ENCODE measurements at places on chromosomes 3 and 15.

- DNase-seq, result no peak
Measured at GRCh38 chr15:70164156-70164900, 66.6 kb upstream of the TLE3 start.

- no peak for DNase-seq
Measured at GRCh38 chr15:26615927-26616302, 157.0 kb downstream of the GABRB3 start.

DNA sequence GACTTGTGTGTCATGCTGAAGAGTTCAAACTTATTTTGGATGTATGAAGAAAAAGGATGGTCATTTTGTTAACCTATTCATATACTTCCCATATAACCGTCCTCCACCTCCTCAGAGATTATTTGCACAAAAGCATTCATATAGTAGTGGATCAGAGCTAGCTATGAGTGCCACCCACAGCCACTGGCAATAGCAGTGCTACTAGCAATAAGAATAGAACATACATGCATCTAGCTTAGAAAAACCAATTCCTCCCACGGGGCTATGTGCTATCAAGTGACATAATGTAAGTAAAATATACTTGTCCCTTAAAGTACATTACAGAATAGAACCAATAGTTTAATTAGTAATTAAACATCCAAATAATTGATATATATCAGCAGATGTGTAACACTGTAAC lies 10.3 kb upstream of the ZBED2 start:
- DNase-seq, result peak; percentile 42

GRCh38 chr3:94990952-94991705 lies 928.3 kb downstream of the NSUN3 start:
- no peak for DNase-seq

DNA sequence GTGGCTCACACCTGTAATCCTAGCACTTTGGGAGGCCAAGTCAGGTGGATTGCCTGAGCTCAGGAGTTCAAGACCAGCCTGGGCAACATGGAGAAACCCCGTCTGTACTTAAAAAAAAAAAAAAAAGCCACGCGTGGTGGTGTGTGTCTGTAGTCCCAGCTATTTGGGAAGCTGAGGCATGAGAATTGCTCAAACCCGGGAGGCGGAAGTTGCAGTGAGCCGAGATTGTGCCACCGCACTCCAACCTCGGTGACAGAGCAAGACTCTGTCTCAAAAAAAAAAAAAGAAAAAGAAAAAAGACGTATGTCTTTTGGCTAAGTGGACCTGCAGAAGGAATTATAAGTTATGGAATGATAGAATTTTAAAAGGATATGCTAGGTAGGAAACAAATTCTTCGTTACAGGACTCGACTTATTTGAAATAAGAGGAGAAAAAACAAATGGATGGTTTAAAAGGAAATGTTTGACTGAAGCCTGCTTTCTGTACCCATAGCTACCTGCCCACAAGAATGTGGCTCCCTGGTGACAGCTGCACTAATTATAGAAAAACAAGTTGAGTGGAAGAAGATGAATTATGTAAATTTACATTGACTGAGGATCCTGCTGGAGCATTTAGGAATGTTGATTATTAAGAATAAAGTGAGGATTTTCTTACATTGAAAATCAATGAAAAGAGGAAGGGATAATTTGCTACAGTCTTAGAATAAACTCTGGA lies 36.0 kb upstream of the SKIL start:
- no peak for DNase-seq

DNA sequence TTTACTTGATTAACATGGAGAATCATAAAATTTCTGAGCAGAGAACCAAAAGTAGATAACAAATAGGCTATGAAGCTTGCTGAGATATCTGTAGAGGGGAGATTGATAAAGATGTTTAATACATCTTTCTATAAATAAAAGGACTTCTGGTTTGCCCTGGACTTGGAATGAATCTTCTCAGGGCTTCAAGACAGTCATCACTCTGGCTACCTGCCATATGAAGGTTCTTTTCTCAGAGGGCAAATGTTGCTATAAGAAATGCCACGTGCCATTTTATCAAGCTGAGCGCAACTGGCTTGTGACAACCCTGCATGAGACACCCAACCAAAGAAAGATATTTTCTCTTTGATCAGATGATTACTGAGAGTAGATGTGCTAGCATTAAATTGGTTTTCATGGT lies 192.5 kb downstream of the WNT5A start:
- DNase-seq, result no peak

DNA sequence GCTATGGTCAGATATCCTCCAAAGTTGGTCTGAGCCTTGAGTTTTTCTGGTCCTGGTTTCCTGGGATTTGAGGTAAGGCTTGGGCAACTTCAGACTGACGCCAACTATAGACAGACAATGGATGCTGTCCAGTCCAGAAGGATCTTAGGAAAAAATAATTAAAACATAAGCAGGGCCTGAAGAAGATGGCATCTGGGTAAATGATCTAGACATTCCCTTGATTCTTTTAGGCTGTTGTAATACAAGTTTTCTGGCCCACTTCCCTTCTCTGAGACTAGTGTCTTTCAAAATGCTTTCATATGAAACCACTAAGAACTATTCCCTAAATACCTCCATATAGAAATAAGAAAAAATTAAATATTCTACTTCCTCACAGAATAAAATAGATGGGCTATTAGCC lies 47.7 kb upstream of the PLXND1 start:
- DNase-seq, result no peak

DNA sequence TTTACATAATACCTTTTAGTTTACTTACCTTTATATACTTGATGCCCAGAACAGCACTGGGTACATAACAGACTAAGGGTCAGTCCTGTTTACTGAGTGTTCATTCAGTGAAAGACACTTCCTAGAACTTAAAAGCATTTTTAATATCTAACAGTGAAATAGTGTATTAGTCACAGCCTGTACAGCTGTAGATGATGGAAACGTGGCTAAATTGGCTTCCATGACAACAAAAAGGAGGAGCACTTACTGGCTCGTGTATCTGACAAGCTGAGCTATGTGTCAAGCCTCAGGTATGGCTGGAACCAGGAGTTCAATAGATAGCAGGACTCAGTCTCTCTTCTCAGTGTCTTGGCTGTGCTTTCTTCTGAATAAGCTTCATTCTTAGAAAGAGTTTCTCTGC lies 40.2 kb downstream of the CMTM8 start:
- no peak for DNase-seq

GRCh38 chr15:74977599-74977998 lies 17.8 kb upstream of the SCAMP5 start:
- peak; percentile 38 for DNase-seq

- DNase-seq, result no peak
Measured at GRCh38 chr3:177449360-177450006, 252.2 kb upstream of the TBL1XR1 start.

GRCh38 chr15:42591238-42591934 lies 16.0 kb downstream of the STARD9 start:
- no peak for DNase-seq

- peak; percentile 55 for DNase-seq
Measured at GRCh38 chr3:4821338-4821737, 157.9 kb upstream of the BHLHE40 start.

- DNase-seq, result peak; percentile 25
Measured at GRCh38 chr3:187994221-187995042, 159.5 kb upstream of the LPP start.

GRCh38 chr15:51359981-51360380 lies 18.5 kb downstream of the GLDN start:
- DNase-seq, result no peak

- DNase-seq, result peak; percentile 48
Measured at GRCh38 chr15:63238796-63239195, 38.6 kb upstream of the APH1B start.

DNA sequence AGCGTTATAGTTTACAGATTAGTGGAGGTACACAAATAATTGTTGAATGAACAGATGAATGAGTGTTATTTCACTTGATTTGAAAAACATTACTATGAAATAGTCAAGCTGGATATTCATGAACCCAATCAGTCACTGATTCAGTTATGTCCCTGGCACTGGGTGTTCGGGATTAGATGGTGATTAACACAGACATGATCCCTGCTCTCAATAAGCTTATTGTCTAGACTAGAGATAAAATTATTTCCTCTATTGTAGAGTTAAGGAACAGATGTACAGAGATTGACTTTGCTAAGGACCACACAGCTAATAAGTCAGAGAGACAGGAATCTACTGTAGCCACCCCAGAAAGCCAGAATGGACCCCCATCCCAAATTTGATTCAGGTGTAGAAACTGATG lies 963 bp downstream of the GRAMD1C start:
- DNase-seq, result no peak

GRCh38 chr3:197490098-197491058 lies 65.4 kb downstream of the BDH1 start:
- DNase-seq, result no peak

- DNase-seq, result no peak
Measured at GRCh38 chr3:18054625-18055024, 312.2 kb upstream of the TBC1D5 start.

DNA sequence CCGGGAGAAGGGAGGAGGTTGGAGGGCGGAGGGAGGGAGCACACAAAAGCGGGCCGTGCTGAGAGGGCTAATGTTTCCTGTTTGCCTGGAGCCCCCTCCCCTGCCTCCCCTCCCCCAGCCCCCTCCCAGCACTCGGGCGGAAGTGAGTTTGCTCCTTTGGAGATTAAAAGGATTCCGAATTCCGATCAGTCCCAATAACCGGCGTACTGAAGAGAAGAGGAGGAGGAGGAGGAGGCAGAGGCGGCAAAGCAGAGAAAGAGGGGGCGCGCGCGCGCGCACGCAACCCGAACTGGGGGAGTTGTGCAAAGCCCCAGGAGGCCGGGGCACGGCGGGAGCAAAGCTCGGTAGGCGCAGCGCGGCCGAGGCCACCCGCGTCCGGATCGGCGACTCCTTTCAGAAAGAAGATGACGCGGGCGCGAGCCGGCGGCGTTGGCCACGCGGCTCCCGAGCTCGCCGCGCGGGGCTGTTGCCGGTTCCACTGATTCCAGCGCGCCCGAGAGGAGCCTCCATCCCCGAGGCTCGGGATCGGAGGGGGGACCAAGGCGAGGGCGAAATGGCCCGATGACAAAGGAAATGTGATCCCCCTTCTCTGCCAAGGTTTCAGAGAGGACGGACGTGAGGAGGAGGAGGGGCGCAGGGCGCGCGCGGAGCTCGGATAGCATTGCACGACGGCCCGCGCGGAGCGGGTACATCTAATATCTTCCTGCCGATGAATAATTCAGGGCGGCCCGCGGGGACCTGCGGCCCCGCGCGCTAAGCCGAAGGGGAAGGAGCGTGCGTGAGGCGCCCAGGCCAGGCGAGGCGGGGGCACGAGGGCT lies 1.1 kb upstream of the TRIM71 start:
- DNase-seq, result peak; percentile 22

GRCh38 chr3:185272033-185272432 lies 18.2 kb upstream of the EHHADH start:
- no peak for DNase-seq

GRCh38 chr3:138092023-138092422 lies 23.4 kb downstream of the DZIP1L start:
- DNase-seq, result no peak

DNA sequence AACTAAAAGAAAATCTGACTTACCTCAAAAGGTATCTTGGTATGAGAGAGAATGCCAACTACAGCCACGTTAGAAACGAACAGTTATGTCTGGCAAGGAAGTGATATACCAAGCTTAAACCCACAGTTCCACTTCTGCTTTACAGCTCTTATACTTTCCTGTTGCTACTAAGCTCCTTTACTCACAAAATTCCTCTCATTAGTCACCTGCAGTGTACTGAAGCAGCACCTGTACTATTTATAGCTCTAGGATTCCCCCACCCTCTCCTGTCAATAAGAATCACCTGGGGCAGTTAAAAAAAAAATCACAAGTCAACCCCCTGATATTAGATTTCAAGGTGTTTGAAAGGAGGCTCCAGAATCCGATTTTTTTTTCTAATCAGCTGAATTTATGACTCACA lies 2.9 kb upstream of the TMEM266 start:
- no peak for DNase-seq

DNA sequence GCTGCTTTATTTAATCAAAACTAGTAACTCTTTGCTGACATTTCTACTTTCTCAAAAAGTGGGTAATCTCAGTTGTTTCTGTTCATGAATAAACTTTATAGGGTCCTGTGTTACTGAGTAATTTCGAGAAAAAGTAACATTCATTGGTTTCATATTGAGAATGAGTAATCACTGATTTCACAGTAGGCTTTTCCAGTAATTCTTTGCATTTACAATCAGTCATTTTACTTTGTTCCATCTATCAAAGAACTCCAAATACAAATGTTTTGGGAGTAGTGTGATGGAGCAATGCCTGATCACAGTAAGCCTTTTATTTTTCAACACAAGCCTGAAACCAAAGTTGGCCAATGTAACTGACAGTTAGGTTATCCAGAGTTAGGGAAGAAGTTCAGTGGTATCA lies 353.6 kb downstream of the ULK4 start:
- no peak for DNase-seq
